ENCODE measurements at places on chromosomes 3 and 15. TPM values are rescaled to one million over a fixed set of nuclear protein-coding genes. Genes with fewer than 3 reads are reported as not detected.

Gene NR1I2
- total RNA-seq, result not detected

Gene NPAP1
- total RNA-seq, result not detected

Gene IGDCC3
- total RNA-seq, result not detected

Gene SLC22A13
- 0.58 TPM for total RNA-seq

Gene CRELD1
- 77.0 TPM for total RNA-seq

Gene EPM2AIP1
- 14.4 TPM for total RNA-seq

Gene CCR8
- not detected for total RNA-seq

Gene DZIP3
- 10.0 TPM for total RNA-seq

Gene CMTM8
- total RNA-seq, result 0.38 TPM

Gene HRG
- not detected for total RNA-seq

Gene AGTR1
- total RNA-seq, result 2.3 TPM

Gene PAK6
- 0.56 TPM for total RNA-seq

Gene EFHB
- total RNA-seq, result under 0.01 TPM

Gene C2CD4A
- total RNA-seq, result 0.28 TPM

Gene A4GNT
- total RNA-seq, result not detected

Gene GOLGA6L10
- total RNA-seq, result 0.19 TPM

Gene PSTPIP1
- total RNA-seq, result 0.56 TPM

Gene PARP9
- 15.7 TPM for total RNA-seq

Gene TRPM1
- total RNA-seq, result not detected

Gene OTOL1
- not detected for total RNA-seq

Gene STRIT1
- total RNA-seq, result not detected

Gene WDR5B
- 5.0 TPM for total RNA-seq

Gene FGF7
- 236 TPM for total RNA-seq

Gene CLSTN2
- total RNA-seq, result 1.3 TPM

Gene CCDC13
- total RNA-seq, result 0.19 TPM

Gene PROS1
- total RNA-seq, result 43.7 TPM

Gene ALDH1A2
- total RNA-seq, result 4.5 TPM

Gene GPR62
- total RNA-seq, result not detected

Gene ZNF774
- total RNA-seq, result 3.1 TPM

Gene MORC1
- total RNA-seq, result not detected

Gene ACTC1
- not detected for total RNA-seq

Gene GOLGA8N
- 1.3 TPM for total RNA-seq

Gene ARPP21
- total RNA-seq, result 6.5 TPM

Gene SNTN
- not detected for total RNA-seq

Gene SENP8
- 2.0 TPM for total RNA-seq

Gene FSTL1
- 2,112 TPM for total RNA-seq
